ENCODE measurements at places on chromosomes 7 and 10.
A peak's percentile ranks its signal among the peaks of the same experiment; 100 is the strongest.

DNA sequence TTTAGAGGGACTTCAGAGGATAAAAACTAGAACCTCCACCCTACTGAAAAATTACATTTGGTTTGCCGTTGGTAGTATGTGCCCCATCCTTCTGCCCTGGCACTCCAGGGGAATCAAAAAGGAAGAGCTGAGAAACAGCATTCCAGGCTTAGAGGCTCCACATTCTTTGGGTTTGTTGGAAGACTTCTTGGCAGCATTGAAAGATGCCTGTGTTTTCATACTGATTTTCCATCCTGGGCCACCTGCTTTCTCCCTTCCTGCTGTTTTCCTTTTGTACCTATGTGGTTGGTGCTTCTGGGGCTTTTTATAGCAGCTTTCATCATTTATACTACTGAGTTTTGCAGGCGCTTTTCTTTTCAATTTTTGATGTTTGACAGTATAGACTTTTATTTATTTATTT, 61.7 kb downstream of the AUTS2 start:
- peak; percentile 4 for DNase-seq

GRCh38 chr10:55550236-55550635, 749.2 kb upstream of the PCDH15 start:
- peak; percentile 9 for DNase-seq

DNA sequence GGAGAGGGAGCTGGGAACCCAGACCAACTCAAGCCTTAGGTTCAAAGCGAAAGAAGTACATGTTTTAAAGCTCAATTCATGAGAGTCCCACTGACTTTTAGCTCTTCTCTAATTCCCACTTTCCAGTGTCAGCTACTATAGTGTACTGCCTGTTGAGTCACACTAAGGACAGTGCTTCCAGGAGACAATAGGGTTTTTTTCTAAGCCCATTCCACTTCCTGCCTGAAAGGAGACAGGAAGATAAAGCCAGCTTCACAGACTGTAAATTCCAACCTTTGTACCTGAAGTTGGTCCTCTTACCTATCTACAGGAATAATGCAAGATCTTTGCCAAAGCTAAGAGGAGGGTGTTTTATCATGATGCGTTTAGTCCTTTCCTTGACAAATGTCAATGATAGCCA, 4.4 kb downstream of the MSRB2 start:
- DNase-seq = peak; percentile 9

DNA sequence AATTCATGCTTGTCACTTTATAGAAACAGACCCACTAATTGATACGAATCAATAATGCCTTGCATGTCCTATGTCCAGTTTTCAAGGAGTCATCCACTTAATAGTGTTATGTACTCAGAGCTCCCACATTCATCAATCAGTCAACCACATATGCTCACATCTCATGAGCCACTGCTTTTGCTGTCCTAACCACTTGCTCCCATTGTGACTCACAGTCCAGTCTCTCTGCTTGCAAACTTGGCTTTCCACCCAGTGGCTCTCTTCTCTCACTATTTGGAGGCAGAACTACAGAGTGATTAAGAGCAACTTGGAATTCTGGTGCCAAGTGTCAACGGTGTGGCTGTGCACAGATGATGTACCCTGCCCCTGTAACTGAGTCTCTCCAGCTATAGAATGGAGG, 166.0 kb downstream of the SNX13 start:
- peak; percentile 96 for DNase-seq

GRCh38 chr7:39560408-39560807, 5.8 kb upstream of the YAE1 start:
- DNase-seq = no peak

GRCh38 chr10:7285522-7286322, 125.1 kb downstream of the SFMBT2 start:
- no peak for DNase-seq

DNA sequence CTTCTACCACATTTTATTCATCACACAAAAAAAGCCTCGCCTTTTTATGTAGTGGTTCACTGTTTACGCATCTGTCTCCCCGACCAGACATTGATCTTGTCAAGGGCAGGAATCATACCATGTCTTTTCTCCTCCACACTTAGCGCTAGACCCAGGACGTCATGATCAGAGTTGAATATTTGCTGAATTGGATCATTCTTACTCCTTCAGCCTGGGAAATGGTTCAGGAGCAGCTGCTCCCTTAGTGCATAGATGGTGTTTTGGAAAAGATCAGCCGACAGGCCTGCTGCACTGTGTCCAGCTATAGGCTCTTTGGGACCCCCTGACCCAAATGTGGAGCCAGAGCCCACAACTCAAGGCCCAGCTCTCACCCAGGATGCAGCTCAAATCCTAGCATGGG, 249.1 kb upstream of the TMEM72 start:
- DNase-seq = peak; percentile 40

DNA sequence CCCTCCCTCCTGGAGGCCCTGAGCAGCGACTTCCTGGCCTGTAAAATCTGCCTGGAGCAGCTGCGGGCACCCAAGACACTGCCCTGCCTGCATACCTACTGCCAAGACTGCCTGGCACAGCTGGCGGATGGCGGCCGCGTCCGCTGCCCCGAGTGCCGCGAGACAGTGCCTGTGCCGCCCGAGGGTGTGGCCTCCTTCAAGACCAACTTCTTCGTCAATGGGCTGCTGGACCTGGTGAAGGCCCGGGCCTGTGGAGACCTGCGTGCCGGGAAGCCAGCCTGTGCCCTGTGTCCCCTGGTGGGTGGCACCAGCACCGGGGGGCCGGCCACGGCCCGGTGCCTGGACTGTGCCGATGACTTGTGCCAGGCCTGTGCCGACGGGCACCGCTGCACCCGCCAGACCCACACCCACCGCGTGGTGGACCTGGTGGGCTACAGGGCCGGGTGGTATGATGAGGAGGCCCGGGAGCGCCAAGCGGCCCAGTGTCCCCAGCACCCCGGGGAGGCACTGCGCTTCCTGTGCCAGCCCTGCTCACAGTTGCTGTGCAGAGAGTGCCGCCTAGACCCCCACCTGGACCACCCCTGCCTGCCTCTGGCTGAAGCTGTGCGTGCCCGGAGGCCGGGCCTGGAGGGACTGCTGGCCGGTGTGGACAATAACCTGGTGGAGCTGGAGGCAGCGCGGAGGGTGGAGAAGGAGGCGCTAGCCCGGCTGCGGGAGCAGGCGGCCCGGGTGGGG, 2.2 kb downstream of the TRIM56 start:
- DNase-seq = no peak

DNA sequence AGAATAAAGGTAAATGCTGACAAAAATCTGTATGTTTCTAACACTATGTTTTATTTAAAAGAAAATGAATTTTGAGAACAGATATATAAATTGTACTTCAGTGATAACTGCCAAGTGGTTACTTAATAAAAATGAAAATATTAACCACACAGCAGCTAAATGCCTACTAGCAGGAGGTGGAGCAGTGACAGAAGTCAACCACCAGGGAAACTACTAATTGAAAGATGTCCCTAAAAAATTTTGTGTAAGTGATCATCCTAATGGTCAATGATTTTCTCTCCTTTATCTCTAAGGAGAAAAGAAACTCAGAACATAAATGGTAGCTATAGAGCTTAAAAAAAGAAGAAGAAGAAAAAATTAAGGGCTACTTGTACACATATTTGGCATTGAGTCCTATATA, 22.9 kb downstream of the WNT16 start:
- DNase-seq = no peak

DNA sequence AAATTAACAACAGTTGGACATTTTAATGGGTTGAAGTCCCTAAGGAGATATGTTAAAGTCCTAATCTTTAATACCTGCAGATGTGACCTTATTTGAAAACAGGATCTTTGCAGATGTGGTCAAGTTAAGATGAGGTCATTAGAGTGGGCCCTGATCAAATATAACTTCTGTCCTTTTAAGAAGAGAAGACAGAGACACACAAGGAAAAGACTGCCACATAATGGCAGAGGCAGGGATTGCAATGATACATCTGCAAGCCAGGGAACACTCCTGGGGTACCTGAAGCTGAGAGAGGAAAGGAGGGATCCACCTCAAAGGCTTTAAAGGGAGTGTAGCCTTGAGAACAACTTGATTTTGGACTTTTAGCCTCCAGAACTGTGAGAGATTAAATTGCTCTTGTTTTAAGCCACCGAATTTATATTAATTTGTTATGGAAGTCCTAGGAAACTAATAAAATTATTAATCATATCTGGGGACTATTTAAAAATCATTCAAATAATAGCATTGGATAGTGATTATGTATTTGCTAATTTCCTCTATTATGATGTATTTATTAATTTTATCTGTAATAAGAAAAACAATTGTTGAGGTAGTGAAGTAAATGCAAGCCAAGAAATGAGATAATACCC, 700.0 kb upstream of the PCDH15 start:
- peak; percentile 1 for DNase-seq

DNA sequence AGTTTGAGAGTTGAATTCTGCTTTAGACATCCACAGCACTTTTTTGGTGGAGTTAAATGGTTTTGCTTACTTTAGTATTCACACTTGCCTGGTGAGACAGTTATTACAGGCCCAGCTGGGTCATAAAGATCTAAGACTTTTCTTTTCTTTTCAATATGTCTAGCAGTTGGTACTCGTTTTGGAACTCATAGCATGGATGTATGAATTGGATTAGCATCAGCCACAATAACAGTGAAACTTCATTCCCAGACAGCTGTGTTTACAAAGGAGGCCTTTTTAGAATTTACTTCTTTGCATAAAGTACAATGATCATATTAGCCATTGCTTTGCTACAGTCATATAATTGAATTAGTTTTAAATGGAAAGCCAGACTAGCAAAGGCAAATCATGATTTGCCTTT, 168.4 kb upstream of the DKK1 start:
- DNase-seq = no peak

GRCh38 chr7:137287651-137288258, 55.8 kb downstream of the PTN start:
- DNase-seq = peak; percentile 21

DNA sequence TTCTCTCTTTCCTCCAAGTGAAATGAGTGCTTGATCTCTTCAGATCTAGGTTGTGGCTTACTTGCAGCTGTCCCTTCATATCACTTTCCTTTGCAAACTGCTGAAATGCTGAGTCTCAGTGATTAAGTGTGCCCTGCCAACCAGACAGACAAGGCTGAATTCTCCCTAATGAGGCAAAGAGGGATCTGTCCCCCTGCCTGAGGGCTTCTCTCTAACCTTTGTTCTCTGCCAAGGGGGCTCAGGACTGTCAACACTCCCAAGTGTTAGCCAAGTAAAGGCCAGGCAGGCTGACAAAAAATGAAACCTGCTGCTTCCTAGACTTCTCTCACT, at the start of gene MSS51:
TSS of gene MSS51 (minus strand) at position 24 of the 330 bp plus-strand sequence. CDS start 5,277 bp downstream, outside the sequence.
- no peak for DNase-seq

- DNase-seq = no peak
Measured at GRCh38 chr7:27564881-27565482, 97.7 kb downstream of the HIBADH start.

DNA sequence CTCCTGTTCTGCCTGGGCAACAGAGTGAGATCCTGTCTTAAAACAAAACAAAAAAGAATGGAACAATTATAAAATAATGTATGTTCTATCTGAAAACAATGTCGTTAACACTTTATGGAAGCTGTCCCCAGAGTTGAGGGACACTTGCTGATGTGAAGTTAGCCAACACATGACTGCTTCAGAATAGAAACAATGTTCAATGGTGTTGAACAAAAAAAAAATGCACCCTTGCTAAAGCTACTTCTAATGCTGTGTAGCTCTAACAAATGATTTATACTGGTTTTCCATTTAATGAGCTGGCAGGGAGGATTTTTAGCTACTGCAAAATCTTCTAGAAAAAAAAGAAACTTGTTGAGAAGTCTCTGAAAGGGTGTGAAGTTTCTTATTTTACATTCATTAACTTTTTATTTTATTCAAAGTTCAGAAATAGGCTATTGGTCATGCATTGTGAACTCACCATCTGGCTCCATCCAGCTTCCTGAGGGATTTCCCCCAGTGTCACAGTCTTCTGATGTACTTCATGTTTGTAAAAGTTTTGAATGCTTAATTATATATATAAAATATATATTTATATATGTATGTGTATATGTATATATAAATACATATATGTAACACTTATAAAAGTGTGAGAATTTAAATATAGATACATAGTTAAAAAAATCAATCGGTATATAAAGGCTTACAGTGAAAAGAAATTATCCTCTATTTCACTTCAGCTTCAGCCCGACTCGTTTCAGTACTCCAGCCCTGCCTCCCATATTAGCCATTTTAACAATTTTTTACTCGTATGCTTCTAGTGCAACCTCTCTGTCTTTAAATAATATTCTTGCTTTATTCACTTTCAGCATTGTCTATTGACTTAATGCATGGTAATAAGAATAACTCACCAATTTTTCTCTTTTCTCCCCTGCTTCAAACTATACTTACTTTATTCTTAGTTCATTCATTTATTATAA, 35.0 kb downstream of the HDAC9 start:
- no peak for DNase-seq

DNA sequence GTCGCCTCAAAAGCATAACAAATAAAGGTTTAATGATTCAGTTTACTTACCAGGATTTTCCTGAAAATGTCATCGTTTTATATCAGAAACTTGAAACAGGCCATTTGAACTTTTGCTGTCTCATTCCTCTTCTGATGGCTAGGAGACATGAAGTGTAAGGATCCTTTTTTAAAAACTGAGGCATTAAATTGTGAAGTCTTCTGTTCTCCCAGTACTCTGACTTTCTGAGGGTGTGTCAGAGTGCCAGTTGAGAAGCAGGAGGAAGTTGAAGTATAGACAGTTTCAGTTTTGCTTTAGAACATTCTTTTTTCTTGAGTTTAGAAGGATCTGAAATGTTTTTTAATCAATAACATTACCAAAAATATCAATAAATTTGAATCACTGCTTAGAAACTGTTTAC, at the start of gene SAMD9L:
TSS of gene SAMD9L (minus strand) at position 242 of the 400 bp plus-strand sequence. CDS start 12,414 bp downstream, outside the sequence.
- peak; percentile 53 for DNase-seq

DNA sequence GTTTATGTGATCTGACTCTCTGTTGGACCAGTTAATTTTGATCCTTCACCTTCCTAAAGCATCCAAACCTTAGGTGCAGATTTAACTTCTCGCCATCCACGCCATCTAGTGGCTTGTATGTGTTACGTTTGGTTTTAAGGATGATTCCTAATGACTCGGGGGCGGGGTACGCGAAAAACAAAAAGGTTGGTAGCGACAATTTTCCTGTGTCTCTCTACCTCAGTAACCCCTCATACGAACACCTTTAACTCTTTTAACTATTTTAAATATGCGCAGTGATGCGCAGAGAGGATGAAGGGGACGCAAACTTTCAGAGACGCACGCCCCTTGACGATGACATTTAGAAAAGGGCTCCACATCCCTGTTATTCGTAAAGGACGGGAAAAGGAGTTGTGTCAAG, 714 bp upstream of the KCND2 start:
- DNase-seq = peak; percentile 55

DNA sequence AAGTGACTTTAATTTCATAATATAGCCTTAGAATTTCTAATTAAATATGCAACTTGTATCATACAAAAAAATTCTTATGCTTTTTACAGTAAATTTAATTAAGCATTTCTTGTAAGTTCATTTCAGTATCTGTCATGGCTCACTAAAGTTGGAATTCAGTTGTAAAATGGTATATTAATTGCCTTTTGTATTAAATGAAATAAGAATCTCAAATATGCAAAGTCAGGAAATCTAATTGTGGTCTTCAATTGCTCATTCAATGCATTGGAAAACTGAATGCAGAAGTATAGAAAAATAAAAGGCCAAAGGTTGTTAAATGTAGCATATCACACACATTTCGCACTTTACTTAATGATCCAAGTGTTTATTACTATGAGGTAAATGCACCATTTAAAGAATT, 189.5 kb downstream of the PHF14 start:
- DNase-seq = no peak

Measured in iris pigment epithelial cell (primary cell).